Calu3 (cell line): ENCODE measurements at places on chromosomes 11 and 22. TPM values are rescaled to one million over a fixed set of nuclear protein-coding genes. Genes with fewer than 3 reads are reported as not detected.

The MICAL2 gene
- 191 and 202 TPM in 2 replicates for total RNA-seq

The SLC22A8 gene
- not detected in 2 replicates for total RNA-seq

The MAJIN gene
- total RNA-seq: 0.56 TPM in 1 of 2 replicates, not detected in the other

- peak overlapping the region; percentile 26 for H3K4me3 ChIP-seq
- no peaks in the 10 kb centered on the region for H3K27me3 ChIP-seq
- peaks cover 4% of the 10 kb centered on the region for H3K36me3 ChIP-seq
- peak; percentile 6 for DNase-seq
Measured at GRCh38 chr11:7612661-7613393, 60.5 kb downstream of the CYB5R2 start.

DNA sequence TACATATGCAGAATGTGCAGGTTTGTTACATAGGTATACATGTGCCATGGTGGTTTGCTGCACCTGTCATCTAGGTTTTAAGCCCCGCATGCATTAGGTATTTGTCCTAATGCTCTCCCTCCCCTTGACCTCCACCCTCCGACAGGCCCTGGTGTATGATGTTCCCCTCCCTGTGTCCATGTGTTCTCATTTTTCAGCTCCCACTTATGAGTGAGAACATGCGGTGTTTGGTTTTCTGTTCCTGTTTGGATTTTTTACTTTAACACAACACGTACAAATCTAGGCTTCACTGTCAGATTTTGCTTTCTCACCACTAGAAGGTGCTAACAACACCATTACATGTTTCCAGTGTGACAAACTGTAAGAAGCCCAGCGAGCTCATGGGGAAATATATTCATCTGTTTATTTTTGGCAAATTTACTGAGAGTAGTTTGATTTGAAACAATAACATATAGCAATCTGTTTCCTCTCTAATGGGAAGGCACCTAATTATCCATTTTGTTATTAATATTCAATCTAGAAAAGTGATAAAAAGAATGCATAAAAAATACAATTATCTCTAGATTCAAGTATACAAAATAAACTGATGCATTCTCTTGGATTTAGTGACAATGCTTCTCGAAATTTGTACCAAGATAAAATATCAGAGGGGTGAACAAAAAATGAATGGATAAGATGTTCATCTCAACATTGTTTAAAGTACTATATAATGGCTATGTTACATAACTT, 23.2 kb upstream of the BIRC3 start:
- H3K36me3 ChIP-seq: no peaks in the 10 kb centered on the region
- no peaks in the 10 kb centered on the region for H3K27me3 ChIP-seq
- H3K4me1 ChIP-seq: peaks cover 24% of the 10 kb centered on the region
- DNase-seq: no peak
- peak overlapping the region; percentile 16 for H3K27ac ChIP-seq

- no peaks in the 10 kb centered on the region for H3K27me3 ChIP-seq
- no peak overlapping the region for H3K4me3 ChIP-seq
- no peak for DNase-seq
- no peak overlapping the region for H3K27ac ChIP-seq
- peaks cover 20% of the 10 kb centered on the region for H3K36me3 ChIP-seq
Measured at GRCh38 chr11:27487706-27488105, 15.1 kb upstream of the LGR4 start.

- no peak overlapping the region for H3K4me3 ChIP-seq
- H3K27me3 ChIP-seq: no peaks in the 10 kb centered on the region
- no peaks in the 10 kb centered on the region for H3K36me3 ChIP-seq
- no peak overlapping the region for H3K27ac ChIP-seq
Measured at GRCh38 chr11:14320020-14320419, 39.0 kb downstream of the RRAS2 start.

GRCh38 chr11:115129473-115130289, 374.5 kb downstream of the CADM1 start:
- H3K36me3 ChIP-seq: no peaks in the 10 kb centered on the region
- H3K4me3 ChIP-seq: no peak overlapping the region
- H3K4me1 ChIP-seq: no peaks in the 10 kb centered on the region
- no peak overlapping the region for H3K27ac ChIP-seq
